NCI-H1105 (cell line): ENCODE measurements at places on chromosomes 3 and 15.
A peak's percentile ranks its signal among the peaks of the same experiment; 100 is the strongest.

DNA sequence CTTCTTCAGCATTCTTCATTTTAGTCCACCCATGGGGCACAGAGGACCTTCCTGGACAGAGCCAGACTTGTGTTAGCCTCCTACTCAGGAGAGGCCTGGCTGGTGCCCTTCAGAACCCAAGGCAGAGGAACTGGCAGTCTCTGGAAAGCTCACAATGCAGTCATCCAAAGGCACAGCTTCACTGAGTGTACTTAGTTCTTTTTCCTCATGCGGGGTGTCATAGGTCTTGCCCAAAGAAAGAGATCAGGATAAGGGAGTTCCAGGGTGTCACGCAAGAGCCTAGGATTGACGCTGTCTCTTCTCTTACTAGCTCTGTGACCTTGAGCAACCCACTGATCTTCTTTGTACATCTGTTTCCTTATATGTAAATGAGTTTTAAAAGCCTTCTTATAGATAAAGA, 58.7 kb downstream of the CD200 start:
- DNase-seq: no peak

DNA sequence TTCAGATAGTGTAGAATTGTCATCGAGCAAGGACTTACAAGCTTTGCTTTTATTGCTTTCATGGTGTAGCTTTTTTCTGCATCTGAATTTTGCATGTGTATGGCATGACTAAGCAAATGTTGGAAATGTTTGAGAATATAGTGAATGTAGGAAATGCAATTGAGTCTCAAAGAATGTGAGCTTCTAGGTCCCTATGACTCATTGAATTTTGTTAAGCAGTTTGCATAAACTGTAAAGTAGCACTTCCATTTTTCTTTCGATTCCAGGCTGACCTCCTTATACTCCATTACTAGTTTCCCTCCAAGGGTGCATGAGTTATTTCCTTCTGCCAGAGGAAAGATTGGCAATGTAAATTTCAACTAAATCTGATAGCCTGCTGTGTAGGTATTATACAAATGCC, 619.2 kb downstream of the DIPK2A start:
- no peak for DNase-seq

GRCh38 chr3:174126990-174127758, 729.6 kb downstream of the NLGN1 start:
- DNase-seq: no peak

GRCh38 chr3:45781271-45781670, 15.1 kb downstream of the SLC6A20 start:
- no peak for DNase-seq

GRCh38 chr3:71902258-71903111, 117.5 kb upstream of the PROK2 start:
- DNase-seq: no peak

DNA sequence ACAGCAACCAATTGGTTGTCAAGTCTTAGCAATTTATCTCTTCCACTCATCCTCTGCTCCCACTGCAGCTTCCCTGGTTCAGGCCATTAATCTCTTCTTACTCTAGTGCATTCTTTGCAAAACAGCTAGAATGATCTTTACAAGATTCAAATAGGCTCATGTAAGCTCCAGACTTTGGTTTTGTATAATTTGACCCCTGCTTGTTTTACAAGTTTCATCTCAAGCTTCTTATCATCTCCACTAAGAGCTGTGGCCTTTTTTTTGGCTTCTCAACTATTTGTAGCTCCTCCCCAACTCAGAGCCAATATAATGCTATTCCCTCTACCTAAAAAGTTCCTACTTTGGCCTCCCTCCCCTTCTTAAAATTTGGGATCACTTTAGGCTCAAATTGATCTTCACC, 121.8 kb downstream of the GOLIM4 start:
- DNase-seq: no peak

GRCh38 chr3:13821126-13821525, 58.7 kb downstream of the WNT7A start:
- DNase-seq: no peak

DNA sequence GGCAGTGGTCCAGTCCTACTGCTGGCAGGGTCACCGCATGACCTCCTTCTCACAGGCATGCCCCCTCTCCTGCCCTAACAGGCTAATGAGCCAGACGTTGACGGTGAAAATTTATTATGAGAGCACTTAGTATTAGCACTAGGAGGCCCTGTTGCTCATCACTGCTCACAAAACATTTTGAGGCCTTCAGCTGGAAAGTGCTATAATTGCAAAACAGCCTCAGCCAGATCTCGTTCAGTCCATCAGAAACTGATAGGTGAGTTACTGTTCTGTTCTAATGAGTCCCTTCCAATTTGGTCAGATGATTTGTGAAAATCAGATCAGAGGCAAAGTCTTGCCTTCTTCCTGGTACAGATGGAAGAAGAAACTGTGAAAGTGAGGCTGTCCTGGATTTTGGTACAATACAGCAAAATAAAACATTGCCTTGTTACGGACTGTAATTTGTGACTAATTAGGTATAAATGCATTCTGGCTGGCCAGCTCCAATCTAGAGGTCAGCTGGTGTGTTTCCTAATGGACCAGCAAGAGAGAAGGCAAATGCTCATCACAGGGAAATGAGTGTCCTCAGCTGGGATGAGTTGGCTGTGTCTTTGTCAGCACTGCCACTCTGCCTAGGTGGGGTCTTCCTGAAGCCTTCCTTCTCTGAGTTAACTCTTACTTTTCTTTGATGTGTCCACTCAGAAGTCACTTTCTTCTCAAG, 316.8 kb downstream of the CHST2 start:
- no peak for DNase-seq

- DNase-seq: peak; percentile 60
These were observed 1.3 kb upstream of the STAG1 start for GRCh38 chr3:136753326-136753939.

DNA sequence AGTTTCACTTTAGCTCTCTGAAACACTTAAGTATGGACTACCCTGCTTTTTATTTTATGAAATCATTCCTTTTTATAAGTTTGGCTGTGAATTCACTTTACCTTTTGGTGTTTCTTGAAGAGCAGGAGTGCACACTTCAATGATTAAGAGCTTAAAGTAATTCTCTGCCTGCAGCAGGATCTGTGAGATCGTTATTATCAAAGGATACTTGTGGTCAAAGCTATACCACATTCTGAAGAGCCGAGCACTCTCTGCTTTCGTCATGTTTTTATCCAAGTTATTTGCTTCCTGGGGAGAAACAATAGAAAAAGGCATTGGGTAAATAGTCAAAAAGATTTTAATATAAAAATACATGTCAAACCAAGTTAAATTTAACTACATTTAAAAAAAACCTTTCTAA, 243.7 kb downstream of the CHST2 start:
- no peak for DNase-seq

DNA sequence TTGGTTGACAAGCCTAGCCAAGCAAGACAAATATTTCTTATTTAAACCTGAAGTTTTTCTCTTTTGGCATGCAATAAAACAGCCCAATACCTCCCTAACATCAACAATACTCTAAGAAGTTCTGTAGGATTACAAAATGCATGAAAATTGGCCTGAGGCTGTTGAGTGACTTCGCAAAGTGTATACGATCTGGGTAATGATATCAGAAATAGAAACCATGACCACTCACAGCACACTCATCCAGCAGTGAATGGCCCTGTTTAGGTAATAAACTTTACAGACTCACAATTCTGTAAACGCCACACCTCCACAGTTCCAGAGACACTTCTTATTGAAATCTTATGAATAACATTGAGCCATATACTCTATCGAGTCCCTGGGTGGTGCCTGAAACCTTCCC, 83.0 kb upstream of the NAALADL2 start:
- no peak for DNase-seq

DNA sequence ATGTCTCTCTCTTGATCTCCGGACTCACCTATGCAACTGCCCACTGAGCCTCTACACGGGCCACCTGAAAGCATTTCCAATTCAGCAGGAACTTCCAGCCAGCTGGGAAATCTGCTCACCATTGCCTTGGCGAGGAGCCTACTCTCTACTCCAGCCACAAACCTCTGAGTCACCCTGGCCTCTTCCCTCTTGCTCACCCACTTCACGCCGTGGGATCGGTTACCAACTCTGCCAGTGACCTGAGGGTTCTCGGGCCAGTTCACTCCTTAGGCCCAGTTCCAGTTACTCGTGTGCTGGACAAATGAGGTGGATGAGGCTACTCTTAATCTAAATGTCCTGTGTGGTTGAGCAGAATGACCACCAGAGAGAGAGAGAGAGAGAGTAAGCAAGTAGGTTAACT, 70.1 kb downstream of the CEMIP start:
- no peak for DNase-seq

DNA sequence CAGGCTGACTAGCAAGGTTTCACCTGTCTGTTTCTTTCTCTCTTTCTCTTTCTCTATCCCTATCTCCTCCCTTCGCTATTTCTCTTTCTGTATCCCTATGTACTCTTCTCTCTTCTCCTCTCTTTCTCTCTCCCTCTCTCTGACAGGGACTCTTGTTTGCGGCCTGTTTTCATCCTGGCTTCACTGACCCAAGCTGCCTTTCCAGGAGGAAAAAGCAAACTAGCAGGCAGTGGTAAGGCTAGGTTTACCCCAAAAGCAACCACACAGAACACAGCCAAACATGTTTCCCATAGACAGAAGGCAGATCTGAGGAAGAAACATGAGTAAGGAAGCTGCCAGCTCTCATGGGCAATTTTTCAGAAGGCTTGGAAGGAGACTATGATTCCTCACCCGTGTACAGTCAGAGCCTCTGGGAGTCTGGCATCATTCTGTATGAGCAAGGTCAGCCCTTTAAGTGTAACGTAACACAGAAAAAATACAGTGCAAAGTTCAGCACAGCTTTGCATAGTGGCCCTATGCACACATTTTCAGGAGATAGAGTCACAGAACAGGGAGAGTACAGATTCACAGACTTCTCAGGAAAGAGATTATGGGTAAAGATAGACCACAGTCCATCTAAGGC, 61.0 kb downstream of the OCA2 start:
- DNase-seq: no peak

- DNase-seq: no peak
These were observed 51.4 kb downstream of the SH3BP5 start for GRCh38 chr3:15280853-15281532.

DNA sequence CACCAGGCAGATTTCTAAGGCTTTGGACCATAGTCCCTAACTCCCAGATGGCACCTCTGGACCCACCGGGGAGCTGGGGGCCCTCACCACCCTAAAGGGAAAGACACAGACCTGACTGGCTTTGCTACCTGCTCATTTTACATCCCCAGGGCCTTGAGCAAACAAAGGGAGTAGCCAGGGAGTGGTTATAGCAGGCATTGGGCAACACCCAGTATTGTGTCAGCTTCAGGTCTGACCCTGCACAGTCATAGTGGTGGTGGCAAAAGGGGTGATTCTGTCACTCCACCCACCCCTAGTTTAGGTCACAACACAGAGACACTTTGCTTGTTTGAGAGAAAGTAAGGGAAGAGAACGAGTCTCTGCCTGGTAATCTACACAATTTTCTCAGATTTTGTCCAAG, 352.5 kb downstream of the DIPK2A start:
- no peak for DNase-seq

- DNase-seq: no peak
These were observed 188.7 kb upstream of the EIF1B start for GRCh38 chr3:40120806-40121205.

- no peak for DNase-seq
These were observed 7.1 kb upstream of the AP3S2 start for GRCh38 chr15:89900849-89901248.

- no peak for DNase-seq
These were observed 475 bp downstream of the ERC2 start for GRCh38 chr3:56467801-56468183.

DNA sequence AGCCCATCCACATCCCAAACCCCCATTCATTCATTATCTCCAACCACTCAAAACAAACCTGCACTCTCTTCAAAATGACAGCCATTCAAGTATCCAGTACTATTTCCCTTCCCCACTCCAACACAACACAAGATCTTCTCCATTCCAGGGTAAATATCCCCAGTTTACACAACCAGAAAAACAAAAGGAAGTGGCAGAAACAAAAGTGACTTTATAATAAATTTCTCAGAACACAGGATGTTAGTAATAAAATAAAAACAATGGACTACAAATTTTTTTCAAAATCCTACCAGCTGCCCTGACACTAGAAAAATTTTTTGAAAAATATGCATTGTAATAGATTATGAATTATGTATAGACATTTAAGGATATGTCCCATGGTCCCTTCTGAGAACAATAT, 14.2 kb downstream of the CPA3 start:
- no peak for DNase-seq

DNA sequence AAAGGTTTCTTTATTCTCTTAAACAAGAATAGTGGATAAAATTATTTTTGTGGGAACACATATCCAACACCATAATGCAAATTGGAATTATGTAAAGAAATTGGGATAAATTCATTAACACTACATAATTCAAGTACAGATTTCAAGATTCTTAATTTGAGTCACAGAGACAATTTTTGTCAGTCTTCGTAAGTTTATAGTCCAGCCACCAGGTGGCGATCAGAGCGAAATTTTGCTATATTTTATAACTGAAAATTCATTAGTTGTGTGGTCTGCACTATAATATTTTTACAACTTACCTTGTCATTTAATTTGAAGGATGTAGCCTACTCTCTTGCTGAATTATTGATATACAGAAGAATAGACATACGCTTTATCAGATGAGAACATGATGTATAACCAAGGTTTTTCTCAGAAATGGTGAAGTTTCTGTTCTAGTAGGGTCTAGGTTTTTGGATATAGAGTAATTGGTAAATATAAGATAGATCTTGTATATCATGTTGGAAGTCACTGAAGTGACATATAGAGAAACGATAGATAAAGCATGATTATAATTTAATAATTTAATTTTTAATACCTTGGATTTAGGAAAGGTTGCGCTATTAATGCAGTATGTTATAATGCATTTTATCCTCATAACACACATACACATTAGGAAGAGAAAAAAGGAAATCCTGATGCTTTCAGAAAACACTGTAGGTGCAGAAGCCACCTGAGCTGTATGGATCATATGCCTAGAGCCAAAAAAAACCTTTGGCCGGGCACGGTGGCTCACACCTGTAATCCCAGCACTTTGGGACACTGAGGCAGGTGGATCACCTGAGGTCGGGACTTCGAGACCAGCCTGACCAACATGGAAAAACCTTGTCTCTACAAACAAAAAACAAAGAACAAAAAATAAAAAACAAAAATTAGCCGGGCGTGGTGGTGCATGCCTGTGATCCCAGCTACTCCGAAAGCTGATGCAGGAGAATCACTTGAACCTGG, 31.7 kb downstream of the PLSCR4 start:
- DNase-seq: peak; percentile 22

- no peak for DNase-seq
These were observed 688.3 kb upstream of the NECTIN3 start for GRCh38 chr3:110383356-110383755.

DNA sequence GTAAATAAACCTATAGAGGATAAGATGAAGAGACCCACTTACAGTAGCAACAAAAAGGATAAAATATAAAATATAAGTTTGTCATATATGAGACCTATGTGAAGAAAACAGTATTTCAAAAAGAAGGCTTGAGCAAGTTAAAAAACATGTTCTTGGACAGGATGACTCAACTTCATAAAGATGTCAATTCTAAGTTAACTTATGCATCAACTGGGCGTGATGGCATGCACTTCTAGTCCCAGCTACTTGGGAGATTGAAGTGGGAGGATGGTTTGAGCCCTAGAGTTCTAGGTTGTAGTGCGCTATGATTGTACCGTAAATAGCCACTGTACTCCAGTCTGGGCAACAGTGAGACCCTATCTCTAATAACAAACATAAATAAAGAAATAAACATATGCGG, 59.7 kb downstream of the PDCD6IP start:
- no peak for DNase-seq
